ENCODE measurements at places on chromosomes 7 and 10. TPM values are rescaled to one million over a fixed set of nuclear protein-coding genes. Genes with fewer than 3 reads are reported as not detected.

Gene MYO1G
- 0.59 TPM for polyA plus RNA-seq

Gene DLX6
- polyA plus RNA-seq: not detected

DNA sequence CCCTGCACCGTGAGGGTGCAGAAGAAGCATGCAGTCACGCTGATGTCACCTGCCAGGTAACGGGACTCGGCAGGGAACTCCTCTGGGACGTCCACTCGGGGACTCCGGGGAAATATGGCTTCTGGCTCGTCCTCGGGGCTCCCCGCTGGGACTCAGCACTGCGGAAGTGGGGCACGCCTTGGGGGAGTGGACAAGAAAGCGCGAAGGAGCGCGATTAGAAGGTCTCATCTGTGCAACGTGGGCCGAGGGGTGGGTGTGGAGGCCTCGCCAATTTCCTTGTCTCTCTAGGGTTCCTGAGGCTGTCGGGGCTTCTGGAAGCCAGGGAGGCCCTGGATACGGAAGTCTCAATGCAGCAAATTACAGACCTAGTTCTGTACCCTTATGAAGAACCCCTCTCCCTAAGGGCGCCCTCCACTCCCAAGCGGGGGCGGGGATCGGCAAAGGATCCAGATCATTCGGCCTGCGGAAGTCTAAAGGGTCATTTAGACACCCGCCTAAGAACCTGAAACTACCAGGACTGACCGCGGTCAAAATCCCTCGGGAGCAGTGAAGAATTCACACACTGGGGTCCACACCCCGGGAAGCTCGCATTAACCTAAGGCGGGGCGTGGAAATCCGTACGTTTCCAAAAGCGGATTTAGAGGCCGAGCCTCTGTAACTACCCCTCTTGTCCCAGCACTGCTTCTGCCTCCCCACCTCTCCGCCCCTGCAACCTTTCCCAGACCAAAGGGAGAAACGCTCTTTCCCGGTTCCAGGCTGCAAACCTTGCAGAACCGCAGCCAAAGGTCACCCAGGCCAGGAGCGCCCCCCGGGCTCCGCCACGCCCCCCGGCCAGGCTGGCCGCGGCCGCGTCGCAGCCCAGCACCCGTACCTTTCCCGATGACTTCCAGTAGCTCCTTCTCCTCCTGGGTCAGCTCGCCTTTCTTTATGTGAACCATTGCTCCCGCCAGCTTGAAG, 640 bp downstream of the ANKMY2 start:
- peak; percentile 47 for DNase-seq

Gene TMUB1
- 44.9 TPM for polyA plus RNA-seq

Gene MYL10
- 9.0 TPM for polyA plus RNA-seq

Gene FEZF1
- 0.12 TPM for polyA plus RNA-seq

- DNase-seq: peak; percentile 11
Measured at GRCh38 chr7:99928994-99929729, at the start of gene GJC3. Gene GJC3 (minus strand): TSS chr7:99929620. CDS start chr7:99929620, 0 bp downstream.

- DNase-seq: no peak
Measured at GRCh38 chr7:133300088-133300487, 47.2 kb downstream of the EXOC4 start.

- no peak for DNase-seq
Measured at GRCh38 chr7:155354371-155355048, 56.8 kb downstream of the INSIG1 start.

Data from hindlimb muscle (tissue), 1 donor.